Skin of body (tissue), 3 donors: ENCODE measurements at places on chromosomes 7 and 10. TPM values are rescaled to one million over a fixed set of nuclear protein-coding genes. Genes with fewer than 3 reads are reported as not detected.

Gene SORCS3
- total RNA-seq, result 0.39 TPM

Gene TMEM178B
- 0.49 TPM for total RNA-seq

Gene SLC25A40
- 19.7 TPM for total RNA-seq

Gene MMRN2
- 20.4 TPM for total RNA-seq

Gene GIMAP5
- 11.5 TPM for total RNA-seq

Gene IL15RA
- total RNA-seq, result 3.6 TPM

Gene ZNF853
- total RNA-seq, result 5.1 TPM

Gene ANXA11
- 38.9 TPM for total RNA-seq

Gene HYAL4
- total RNA-seq, result not detected

Gene ARHGEF35
- 10.3 TPM for total RNA-seq

Gene MYO1G
- 2.6 TPM for total RNA-seq

Gene C10orf67
- total RNA-seq, result 0.30 TPM

Gene TMEM229A
- total RNA-seq, result not detected

Gene TAS2R4
- 3.1 TPM for total RNA-seq

Gene DDC
- total RNA-seq, result not detected

Gene MYOF
- 90.4 TPM for total RNA-seq

Gene MYH16
- not detected for total RNA-seq

Gene MTURN
- 52.5 TPM for total RNA-seq

Gene ADAM12
- 22.8 TPM for total RNA-seq

Gene ITGA8
- 17.5 TPM for total RNA-seq

Gene GRM3
- total RNA-seq, result 0.20 TPM

Gene ZP3
- 0.79 TPM for total RNA-seq

Gene ZNF503
- 5.6 TPM for total RNA-seq

Gene NPC1L1
- total RNA-seq, result 0.30 TPM

Gene TEX36
- total RNA-seq, result not detected

Gene HKDC1
- total RNA-seq, result 0.10 TPM

Gene UNCX
- not detected for total RNA-seq

Gene DBNL
- total RNA-seq, result 47.2 TPM

Gene LLCFC1
- total RNA-seq, result not detected

Gene CASD1
- 37.0 TPM for total RNA-seq
